ENCODE measurements at places on chromosomes 7 and 10. TPM values are rescaled to one million over a fixed set of nuclear protein-coding genes. Genes with fewer than 3 reads are reported as not detected.

- H3K36me3 ChIP-seq = no peaks in the 10 kb centered on the region
- no peaks in the 10 kb centered on the region for H3K4me1 ChIP-seq
- H3K27ac ChIP-seq = no peak overlapping the region
- H3K27me3 ChIP-seq = no peaks in the 10 kb centered on the region
- H3K4me3 ChIP-seq = no peak overlapping the region
These were observed 55.6 kb downstream of the CLIP2 start for GRCh38 chr7:74344786-74345185.

The NT5C3A gene
- 27.6 TPM for total RNA-seq

GRCh38 chr7:133931053-133931452 lies 196.1 kb upstream of the LRGUK start:
- no peak for DNase-seq
- H3K27ac ChIP-seq = no peak overlapping the region
- H3K36me3 ChIP-seq = no peaks in the 10 kb centered on the region
- H3K4me1 ChIP-seq = no peaks in the 10 kb centered on the region

The LRMDA gene
- total RNA-seq = not detected

DNA sequence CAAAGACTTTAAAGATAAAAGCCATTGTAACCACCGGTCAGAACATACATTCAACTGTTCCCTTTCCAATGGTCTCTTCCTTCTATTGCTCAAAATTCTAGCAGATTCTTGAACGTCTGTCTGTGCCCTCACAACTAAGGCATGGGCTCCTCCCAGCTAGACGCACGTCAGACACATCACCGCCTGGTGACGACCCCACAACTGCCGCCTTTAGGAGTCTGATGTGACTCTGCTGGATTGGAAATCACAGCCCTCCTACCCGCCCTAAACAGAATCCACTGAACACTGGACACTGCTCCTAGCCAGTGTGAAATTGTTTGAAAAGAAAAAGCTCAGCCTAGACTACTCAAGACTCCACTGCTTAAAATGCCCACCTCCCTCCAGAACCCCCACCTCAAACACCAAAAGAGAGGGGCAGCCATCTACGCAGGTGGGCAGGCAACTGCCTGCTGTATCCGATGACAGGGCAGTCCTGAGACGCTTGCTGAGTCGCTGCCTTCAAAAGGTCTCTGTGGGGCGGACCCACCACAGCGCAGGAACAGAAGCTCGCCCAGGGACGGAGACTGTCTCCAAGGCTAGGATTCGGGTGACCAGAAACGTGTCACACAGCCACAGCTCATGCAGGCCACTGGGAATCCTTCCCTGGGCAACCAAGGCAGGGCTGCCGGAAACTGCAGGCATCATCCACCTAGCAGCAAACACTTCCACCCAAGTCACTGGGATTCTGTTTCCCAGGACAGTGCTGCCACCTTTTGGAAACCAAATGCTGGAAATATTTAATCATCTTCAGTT lies 34.7 kb downstream of the GSDME start:
- H3K27me3 ChIP-seq = no peaks in the 10 kb centered on the region
- H3K4me1 ChIP-seq = peaks cover 2% of the 10 kb centered on the region
- H3K36me3 ChIP-seq = no peaks in the 10 kb centered on the region
- DNase-seq = no peak
- H3K4me3 ChIP-seq = no peak overlapping the region

The SEMA3D gene
- not detected for total RNA-seq

- H3K4me1 ChIP-seq = no peaks in the 10 kb centered on the region
- DNase-seq = no peak
- no peaks in the 10 kb centered on the region for H3K27me3 ChIP-seq
- H3K27ac ChIP-seq = no peak overlapping the region
- no peaks in the 10 kb centered on the region for H3K36me3 ChIP-seq
These were observed 106.2 kb downstream of the ITIH5 start for GRCh38 chr10:7560519-7560918.

The GPR37 gene
- total RNA-seq = not detected

The CDK14 gene
- total RNA-seq = not detected

DNA sequence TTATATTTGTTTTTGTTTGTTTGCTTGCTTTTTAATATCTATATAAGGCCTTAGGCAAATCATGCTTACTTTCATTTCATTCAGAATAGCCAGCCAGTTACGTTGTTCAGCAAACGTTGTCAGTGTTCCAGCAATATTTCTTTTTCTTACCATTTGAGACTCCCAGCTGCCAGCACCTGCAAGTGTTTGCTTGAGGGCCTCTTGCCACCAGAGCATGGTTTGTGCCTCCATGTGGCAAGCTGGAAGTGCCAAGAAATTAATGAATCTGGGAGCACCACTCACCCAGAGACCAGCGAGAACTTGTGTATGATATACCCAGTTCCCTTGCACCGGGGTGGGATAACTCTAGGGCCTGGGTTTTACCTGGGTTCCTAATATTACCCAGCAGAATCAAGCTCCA lies 177.1 kb upstream of the CSTF2T start:
- no peaks in the 10 kb centered on the region for H3K27me3 ChIP-seq
- no peaks in the 10 kb centered on the region for H3K4me1 ChIP-seq
- no peak for DNase-seq
- H3K36me3 ChIP-seq = no peaks in the 10 kb centered on the region

The ANKRD22 gene
- not detected for total RNA-seq

The MMP21 gene
- total RNA-seq = not detected

The TNPO3 gene
- total RNA-seq = 82.1 TPM

DNA sequence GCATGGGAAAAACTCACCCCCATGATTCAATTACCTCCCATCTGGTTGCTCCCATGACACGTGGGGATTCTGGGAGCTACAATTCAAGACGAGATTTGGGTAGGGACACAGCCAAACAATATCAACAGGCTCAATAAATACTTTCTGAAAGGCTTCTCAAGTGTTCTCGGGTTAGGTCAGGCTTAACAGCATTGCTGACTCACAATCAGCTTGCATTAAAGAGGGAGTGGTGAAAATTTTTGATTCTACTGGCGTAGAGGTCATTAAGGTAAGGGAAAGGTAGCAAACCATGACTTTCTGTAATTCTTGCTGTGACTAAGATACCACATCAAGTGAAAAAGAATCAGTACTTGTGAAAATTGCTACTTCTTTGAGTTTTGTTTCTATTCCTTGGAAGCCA lies 126.4 kb downstream of the JCAD start:
- H3K27ac ChIP-seq = no peak overlapping the region
- H3K4me1 ChIP-seq = no peaks in the 10 kb centered on the region
- H3K4me3 ChIP-seq = no peak overlapping the region
- DNase-seq = no peak
- no peaks in the 10 kb centered on the region for H3K27me3 ChIP-seq

- no peak overlapping the region for H3K27ac ChIP-seq
- H3K4me1 ChIP-seq = no peaks in the 10 kb centered on the region
- H3K27me3 ChIP-seq = no peaks in the 10 kb centered on the region
- H3K4me3 ChIP-seq = no peak overlapping the region
These were observed 17.5 kb downstream of the RCC1L start for GRCh38 chr7:75055830-75056772.

- no peak for DNase-seq
- no peaks in the 10 kb centered on the region for H3K36me3 ChIP-seq
- no peaks in the 10 kb centered on the region for H3K4me1 ChIP-seq
- no peak overlapping the region for H3K27ac ChIP-seq
- H3K27me3 ChIP-seq = no peaks in the 10 kb centered on the region
These were observed 153.0 kb upstream of the PRPS1L1 start for GRCh38 chr7:18180685-18181084.

GRCh38 chr10:11646450-11646849 lies 35.0 kb upstream of the USP6NL start:
- DNase-seq = no peak
- no peaks in the 10 kb centered on the region for H3K4me1 ChIP-seq
- H3K27ac ChIP-seq = no peak overlapping the region
- H3K4me3 ChIP-seq = no peak overlapping the region
- no peaks in the 10 kb centered on the region for H3K36me3 ChIP-seq

The DGKI gene
- total RNA-seq = 1.4 TPM

GRCh38 chr7:121755286-121755685 lies 117.7 kb upstream of the PTPRZ1 start:
- no peak for DNase-seq
- no peaks in the 10 kb centered on the region for H3K36me3 ChIP-seq
- H3K4me1 ChIP-seq = no peaks in the 10 kb centered on the region
- H3K27ac ChIP-seq = no peak overlapping the region

DNA sequence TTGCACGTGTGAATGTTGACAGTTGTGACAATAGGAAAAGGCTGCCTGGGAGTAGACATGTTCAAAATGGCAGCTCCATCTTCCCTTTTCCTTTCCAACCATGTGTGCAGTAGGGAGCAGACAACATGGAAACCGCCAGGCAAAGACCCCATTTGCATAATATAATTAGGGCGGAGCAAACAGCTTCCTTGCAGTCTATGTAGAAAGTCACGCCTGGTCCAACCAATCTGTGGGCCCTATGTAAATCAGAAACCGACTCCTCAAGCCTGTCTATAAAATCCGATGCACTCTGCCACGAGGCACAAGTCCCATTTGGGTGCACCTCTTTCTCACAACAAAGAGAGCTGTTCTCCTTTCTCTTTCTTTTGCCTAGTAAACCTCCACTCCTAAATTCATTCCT lies 19.6 kb downstream of the NEBL start:
- no peak for DNase-seq
- no peak overlapping the region for H3K4me3 ChIP-seq
- no peaks in the 10 kb centered on the region for H3K4me1 ChIP-seq
- no peak overlapping the region for H3K27ac ChIP-seq
- no peaks in the 10 kb centered on the region for H3K27me3 ChIP-seq
- no peaks in the 10 kb centered on the region for H3K36me3 ChIP-seq

The RBM28 gene
- total RNA-seq = 77.8 TPM

- H3K27ac ChIP-seq = no peak overlapping the region
- no peaks in the 10 kb centered on the region for H3K36me3 ChIP-seq
- no peaks in the 10 kb centered on the region for H3K4me1 ChIP-seq
- no peak for DNase-seq
- no peaks in the 10 kb centered on the region for H3K27me3 ChIP-seq
- H3K4me3 ChIP-seq = no peak overlapping the region
These were observed 216.4 kb downstream of the NRG3 start for GRCh38 chr10:82091413-82091812.

The HECW1 gene
- total RNA-seq = not detected

DNA sequence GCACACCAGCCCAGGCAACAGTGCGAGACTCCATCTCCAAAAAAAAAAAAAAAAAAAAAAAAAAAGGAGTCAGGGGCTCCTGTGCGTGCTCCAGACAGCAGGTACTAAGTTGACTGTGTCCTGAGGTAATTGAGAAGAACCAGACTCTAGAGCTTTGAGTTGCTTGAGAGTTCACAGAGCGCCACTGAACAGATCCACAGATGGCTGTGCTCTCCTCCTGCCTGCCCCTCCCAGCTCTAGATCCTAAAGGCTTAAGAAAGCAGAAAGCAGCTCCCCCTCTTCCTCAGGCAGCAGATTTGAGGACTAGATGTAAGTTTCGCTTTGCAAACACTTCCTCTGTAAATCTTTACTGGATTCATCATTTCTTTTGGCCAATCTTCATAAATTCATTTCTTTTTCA lies 38.7 kb downstream of the SHH start:
- no peaks in the 10 kb centered on the region for H3K4me1 ChIP-seq
- no peak for DNase-seq
- H3K27ac ChIP-seq = no peak overlapping the region
- H3K36me3 ChIP-seq = peaks cover 74% of the 10 kb centered on the region
- H3K4me3 ChIP-seq = no peak overlapping the region
- no peaks in the 10 kb centered on the region for H3K27me3 ChIP-seq

DNA sequence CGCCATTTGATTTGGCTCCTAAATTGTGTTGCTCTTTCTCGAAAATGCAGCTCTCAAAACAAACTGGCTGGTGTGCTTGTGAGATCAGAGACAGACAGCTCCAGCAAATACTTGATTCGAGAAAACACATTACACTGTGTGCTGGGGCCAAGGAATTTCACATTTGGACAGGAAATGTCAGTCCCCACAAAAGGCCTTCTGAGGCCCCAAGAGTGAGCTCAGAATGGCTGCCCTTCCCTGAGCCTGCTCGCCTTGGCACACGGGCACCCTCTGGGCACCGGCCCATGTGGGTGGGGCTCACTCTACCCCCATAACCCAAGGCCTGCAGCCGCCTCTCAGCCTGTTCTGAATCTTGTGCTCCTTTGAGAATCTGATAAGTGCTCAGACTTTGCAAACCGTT lies 13.9 kb upstream of the HSPA12A start:
- H3K4me1 ChIP-seq = no peaks in the 10 kb centered on the region
- no peak overlapping the region for H3K4me3 ChIP-seq
- DNase-seq = no peak
- peaks cover 4% of the 10 kb centered on the region for H3K27me3 ChIP-seq
- no peaks in the 10 kb centered on the region for H3K36me3 ChIP-seq
